ENCODE measurements at places on chromosomes 3 and 15.

- no peak for DNase-seq
These were observed 26.1 kb downstream of the ATRIP start for GRCh38 chr3:48472673-48472922.

DNA sequence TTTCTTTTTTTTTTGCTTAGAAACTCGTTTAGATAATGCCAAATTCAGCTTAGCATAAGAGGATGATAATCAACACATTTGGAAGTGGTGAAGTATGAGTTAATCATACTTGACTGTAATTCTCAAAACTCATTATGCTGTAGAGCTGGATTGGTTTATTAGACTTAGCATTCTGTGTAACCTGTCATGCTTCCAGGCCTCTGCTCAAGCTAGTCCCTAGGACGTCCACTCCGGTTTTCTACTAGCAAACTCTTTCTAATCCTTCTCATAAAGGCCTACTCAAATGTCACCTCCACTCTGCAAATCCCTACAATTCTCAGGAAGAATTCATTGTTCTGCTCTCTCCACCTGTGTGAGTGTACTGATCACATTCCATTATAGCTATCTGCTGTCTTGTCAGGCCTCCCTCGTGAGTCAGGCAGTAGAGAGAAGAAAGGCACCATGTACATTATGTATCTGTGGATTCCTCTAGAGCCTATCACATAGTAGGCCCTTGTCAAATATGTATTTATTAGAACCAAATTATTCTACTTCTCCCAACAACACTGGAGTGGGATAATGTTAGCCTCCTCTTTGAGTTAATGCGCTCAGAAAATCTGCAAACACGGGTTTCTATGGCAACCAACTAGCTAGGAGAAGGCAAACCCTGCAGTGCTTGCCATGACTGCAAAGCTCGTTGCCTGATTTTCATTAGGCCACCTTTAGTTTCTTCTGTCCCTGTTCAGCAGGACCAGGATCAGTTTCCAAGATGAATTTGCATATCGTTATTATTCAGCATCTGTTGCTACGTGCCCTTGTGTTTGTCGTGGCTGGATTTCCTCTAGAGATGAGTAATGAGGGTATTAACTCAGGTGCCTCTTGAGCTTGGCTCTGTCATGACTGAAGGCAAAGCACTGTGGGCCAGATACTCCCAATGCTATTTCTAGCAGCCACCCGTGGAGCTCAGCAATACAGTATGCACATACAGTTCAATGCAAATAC is 30.7 kb downstream of the ATP13A5 start:
- DNase-seq = no peak

DNA sequence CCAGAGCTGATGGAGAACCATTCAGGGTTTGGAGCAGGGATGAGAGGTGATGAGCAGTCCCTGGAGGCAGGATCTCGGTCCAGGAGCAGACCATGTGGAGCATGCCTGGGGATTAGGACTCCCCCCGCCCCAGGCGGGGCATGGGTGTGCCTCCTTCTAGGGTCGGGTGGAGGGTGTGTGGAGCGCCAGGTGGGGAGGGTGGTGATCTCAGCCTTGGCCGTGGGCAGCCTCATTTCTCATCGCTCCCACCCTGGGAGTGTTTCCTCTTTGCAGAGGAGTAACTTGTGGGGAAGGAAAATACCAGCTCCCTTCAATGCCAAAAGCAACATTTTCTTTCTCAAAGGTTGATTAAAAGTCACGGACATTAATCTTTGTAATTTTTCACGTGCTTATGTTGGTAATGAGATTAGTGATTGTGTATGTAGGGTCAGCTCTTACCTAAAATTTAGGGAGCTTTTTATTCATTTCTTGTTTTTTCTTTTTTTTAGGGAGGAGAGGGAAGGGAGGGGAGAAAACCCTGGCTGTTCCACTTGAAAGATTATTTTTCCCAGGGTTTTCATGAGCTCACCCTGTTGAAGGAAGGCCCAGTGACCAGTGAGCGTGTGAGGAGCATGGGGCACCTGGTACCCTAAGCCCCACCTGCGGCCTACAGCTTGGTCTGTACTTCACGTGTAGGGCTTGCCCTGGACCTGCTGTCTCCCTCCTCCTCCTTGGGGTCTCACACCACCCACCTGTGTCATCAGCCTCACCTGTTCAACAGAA is 11.0 kb downstream of the FBLN2 start:
- DNase-seq = peak; percentile 51

GRCh38 chr3:57957824-57958223 is 50.4 kb upstream of the FLNB start:
- DNase-seq = no peak

DNA sequence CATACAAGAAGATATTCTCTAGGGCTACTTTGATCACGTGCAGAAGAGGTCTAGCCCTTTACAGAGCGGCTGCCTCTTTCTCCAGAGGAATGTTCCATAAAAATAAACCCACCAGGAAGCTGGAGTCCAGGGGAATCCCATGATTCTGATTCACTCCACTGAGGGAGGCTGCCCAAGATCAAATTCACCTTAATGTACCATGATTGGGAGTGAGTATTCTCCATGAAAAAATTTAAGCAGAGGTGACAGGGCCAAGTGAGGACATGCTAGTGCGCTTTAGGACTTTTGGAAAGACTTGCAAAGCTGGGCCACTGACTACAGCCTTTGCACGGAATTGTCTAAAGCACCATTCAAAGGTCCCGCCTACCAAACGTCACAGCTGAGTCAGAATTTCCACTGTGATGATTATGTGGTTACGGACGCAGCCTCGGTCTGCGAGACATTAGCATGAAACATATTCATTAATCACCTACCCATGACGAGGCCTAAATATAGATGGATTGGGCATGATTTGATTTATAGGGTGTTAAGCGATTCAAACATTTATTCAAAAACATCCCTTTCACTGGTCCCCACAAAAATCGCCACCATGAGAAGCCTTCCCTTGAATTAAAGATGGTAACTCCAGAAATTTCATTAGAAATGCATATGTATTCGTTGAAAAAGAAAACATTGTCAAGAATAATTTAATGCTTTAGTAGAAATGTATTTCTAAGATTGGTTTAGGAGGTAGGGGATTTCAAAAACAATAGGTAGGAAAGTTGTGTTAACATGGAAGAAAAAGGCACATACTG is 152.6 kb downstream of the GREM1 start:
- DNase-seq = peak; percentile 100

- no peak for DNase-seq
These were observed 61.8 kb downstream of the SCN5A start for GRCh38 chr3:38587548-38588131.

DNA sequence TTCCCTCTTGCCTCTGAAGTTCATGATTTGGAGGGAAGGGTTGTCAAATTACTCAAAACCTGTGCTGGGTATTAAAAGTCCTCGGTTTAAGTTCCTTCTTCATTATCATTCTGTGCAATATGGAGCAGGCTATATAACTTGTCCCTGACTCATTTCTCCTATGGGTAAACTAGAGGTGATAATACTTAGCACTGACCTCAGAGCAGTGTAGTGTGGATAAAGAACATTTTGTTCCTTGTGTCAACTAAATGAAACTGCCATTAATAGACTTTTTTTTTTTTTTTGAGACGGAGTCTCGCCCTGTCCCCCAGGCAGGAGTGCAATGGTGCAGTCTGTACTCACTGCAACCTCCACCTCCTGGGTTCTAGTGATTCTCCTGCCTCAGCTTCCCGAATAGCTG is 2.2 kb upstream of the BBX start:
- no peak for DNase-seq

- no peak for DNase-seq
These were observed 31.1 kb upstream of the ICE2 start for GRCh38 chr15:60510006-60510405.

- DNase-seq = no peak
These were observed 1.6 kb upstream of the TMEM42 start for GRCh38 chr3:44860117-44860516.

GRCh38 chr15:64017591-64018163 is 28.6 kb downstream of the DAPK2 start:
- no peak for DNase-seq

DNA sequence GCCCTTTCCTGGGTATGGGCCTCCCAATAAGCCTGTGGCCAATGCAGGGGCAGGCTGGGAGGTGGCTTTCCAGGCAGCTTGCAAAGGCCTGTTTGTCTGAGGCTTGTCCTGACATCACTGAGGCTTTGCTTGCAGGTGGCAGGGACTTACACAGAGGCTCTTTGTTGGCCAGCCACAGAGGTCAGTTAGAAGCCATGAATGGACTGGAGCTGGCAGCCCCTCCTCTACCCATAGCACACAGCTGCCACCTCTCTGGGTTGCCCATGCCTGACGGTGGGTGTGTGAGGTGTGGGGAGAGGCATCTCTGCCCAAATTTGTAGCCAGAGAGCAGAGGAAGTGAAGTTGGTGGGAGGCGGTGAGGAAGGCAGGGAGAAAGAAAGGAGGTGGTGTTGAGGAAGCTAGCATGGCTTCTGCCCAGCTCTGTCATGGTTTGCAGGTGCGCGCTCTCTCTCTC is 17.1 kb downstream of the LIMD1 start:
- DNase-seq = peak; percentile 37

DNA sequence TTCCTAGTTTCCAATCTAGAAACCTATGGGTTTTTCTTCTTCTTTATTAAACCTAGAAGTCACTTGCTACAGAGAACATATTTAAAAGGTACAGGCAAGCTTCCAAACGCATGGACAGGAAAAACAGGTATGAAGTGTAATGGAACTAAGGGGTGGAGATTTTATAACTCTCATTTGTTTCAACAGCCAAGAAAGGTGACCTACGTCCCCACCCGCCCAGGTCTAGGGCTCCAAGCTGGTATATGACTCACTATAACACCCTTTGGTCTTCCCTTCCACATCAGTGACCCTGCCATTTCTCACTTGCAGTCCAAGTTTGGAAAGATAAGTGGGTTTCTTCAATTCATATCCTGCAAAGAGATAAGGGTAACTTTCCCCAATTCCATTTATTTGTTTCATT is 6.0 kb upstream of the LIPH start:
- no peak for DNase-seq

DNA sequence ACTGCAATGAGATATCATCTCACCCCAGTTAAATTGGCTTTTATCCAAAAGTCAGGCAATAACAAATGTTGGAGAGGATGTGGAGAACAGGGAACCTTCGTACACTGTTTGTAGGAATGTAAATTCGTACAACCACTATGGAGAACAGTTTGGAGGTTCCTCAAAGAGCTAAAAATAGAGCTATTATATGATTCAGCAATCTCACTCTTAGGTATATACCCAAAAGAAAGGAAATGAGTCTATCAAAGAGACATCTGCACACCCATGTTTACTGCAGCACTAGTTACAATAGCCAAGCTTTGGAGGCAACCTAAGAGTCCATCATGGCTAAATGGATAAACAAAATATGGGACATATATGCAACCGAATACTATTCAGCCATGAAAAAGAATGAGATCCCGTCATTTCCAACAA is 68.0 kb upstream of the HES1 start:
- DNase-seq = peak; percentile 84

DNA sequence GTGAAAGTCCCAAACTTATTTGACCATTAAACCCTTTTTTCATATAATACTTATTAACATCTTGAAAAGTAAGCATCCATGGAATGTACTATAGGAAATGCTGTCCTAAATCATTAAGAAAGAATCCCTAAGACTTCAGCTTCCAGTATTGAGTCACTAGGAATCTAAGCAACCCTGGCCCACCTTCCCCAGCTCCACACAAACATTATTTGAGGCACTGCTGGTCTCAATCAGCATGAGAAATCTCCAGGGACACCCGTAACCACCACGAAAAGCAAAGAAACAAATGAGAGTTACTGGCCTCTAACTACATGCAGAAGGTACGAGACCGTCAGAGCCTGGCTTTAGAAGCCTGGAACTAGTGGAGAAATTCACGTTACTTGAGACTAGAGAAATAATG is 68.2 kb downstream of the POLQ start:
- DNase-seq = no peak

DNA sequence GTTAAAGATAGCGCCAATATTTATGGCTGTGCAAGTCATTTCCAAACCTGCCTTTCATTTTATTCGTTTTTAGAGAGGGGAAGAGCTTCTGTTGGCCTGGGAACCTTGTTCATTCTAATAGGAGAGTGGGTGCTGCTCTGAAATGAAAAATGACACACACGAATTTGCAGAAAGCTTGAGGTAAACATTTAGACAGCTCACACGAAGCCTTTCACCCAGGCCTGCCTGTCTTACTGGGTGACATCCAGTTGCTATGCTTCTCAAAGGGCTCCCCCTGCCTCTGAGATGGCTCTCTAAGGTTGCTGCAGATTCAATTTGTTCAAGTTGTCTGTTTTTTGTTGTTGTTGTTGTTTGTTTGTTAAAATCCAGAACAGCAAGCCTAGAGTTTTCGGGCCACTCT is 18.2 kb downstream of the PEX5L start:
- no peak for DNase-seq

DNA sequence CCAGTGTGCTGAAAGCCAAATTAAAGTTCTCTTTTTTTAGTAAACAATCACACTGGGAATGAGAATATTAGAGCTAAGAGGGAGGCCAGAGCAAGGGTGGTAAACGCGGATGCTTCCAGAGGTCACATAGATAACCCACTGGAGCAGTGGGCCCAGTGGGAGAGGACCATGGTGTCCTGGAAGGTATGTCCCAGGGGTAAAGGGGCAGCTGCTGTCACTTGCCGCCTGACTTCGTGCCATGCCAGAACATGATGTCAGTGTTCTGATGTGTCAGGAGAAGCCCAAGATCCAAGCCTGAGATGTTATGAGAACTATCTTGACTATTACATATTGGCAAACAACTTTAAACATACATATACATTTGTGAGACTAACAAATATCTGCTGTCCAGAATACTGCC is 211.9 kb upstream of the IL12A start:
- DNase-seq = no peak

DNA sequence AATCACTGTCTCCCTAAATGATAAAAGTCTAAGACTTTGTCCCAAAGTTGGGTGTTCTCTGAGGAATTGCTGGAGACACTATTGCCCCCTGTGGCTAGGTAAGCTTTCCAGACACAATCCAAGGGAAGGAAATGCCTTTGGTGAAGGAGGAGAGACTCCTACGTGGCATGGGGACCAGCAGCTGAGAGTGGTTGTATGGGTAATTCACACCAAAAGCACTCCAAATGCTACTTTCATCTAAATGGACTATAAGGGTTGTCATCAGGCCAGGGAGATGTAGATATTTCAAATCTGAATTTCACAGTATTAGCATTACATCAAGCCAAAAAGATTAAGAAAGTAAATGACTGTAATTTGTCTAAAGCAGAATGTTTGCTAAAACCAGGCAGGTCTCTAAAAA is 400.8 kb upstream of the THBS1 start:
- DNase-seq = no peak

DNA sequence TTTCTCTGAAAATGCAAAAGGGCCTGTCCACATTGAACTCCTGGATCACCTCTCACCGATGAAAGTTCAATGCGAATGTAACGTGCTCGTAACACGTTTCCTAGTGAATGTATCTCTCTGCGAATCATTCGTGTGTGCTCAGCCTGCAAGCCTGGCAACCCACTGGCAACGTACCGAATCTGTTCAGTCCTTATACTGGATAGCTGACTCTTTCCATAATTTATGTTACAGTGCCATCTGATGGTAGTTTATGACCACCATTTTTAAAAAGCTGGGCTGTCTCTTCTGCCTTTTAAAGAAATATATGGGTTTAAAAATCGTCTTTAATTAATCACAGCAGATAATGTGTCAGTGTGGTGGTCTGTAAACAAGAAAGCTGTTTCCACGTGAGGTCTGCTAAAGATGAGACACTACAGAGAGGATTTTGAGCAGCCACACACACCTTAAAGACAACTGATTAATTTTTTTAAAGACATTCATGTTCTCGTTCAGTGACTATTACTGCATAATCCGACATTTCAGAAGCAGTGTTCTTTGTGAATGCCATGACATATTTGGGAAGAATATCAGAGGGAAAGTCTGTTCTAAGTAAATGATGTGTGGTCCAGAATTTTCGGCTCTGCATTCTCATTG is 69.4 kb upstream of the FOXP1 start:
- DNase-seq = peak; percentile 70
